ENCODE measurements at places on chromosomes 5 and 9.

- DNase-seq: no peak
These were observed 547.0 kb downstream of the PDE4D start for GRCh38 chr5:59346514-59346913.

DNA sequence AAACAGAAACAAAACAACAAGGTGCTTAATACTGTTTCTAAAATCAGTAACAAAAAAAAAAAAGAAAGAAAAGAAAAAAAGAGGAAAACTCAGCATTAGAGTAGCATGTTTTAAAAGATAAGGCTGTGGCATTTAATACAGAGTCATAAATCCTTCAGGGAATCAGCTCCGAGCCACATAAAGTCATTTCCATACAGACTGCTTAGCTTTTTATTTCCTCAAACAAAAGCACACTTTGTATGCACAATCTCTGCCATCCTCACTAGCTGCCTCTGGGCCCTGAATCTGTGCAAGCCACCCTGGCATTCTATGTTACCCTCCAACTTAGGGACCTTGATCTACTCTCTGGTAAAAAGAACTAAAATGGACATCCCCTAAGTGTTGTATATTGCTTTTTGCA, 87.6 kb downstream of the SEMA6A start:
- DNase-seq: no peak

DNA sequence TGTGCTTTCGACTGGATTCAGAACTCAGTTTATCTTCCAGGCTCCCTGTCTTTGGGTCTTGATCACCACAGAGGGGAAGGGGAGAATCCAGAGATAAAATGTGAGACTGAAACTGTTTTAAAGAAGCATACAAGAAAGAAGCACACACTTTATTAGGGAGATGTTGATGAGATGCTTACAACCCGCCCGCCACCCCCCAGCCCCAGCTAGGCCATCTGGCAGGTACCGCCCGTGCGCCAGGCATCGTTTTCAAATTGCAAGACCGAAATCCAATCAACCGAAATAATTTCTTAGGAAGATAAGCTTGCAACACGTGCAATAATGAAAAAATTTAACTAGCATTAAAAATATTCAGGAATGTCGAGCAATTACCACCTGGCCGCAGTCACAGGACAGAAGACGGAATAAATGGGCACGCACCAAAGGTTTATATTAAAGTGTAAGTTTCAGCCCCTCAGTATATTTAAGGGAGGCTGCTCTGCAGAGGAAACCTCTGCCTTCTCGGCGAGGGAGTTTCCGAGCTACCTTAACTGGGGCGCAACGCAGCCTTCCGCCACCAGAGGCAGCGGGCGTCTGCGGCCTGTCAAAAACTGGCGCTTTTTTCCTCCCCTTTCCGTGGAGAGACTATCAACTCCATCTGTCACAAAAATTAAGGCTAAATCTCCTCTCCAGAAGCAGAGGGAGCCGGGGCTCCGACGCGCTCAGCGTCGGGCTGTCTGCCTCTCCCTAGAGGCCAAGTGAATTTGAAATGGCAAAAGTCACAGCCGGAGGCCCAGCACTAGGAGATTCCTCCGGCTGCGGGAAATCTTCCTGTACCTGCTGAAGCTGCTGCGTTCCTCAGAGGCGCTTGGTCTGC, 996 bp upstream of the GAS1 start:
- peak; percentile 40 for DNase-seq

DNA sequence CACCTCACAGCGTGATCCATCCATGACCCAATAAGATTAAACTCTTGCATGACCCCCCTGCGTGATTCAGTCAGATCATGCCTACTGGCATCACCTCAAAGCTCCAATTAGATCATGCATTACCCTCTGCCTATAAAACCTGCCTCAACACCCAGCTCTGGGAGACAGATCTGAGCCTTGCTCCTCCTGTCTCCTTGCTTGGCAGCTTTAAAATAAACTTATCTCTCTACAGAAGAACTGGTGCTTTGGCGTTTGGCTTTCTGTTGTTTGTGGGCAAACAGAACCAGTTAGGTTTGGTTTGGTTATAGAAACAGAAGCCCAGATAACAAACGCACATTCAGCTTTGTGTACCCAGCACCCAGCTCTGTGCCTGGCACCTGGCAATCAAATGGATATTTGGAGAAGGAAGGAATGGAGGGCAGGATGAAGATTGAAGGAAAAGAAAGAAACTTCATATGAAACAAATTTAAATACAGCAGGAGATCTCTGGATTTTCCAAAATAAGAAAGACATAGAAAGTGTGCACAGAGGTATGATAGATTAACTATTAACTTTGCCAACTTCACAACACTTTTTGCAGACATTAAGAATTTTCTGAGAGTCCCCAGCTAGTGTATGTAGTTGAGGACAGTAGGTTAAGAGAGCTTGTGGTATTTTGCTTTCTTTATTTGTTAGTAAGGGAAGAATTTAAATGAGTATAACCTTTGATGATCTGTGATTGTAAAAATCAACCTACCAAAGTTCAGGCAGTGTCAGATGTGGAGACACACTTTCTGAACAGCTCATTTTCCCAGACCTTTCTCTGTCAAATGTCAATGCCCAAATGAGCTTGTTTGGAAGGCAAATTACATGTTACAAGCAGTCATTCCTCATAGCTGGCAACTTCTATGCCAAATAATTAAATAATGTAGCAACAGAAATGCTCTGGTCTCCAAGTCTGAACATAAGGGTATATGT, 102.1 kb upstream of the ASTN2 start:
- no peak for DNase-seq

DNA sequence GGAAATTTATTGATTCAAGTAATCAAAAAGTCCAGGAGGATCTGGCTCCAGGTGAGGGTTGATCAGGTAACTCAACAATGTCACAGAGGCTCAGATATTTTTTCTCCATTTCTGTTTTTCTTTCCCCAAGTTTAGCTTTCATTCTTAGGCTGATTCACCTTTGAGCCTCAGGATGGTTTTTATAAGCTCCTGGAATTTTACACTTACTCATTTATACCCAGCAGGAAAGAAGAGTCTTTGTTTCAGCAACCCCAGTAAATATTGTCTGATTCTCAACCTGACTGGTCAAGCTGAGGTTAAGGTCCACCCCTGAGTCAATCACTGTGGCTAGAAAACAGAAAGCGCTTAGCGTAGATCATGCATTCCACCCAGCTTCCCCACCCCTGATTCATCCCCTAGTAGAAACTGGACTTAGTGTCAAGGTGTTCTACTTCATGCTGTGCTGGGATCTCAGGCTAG, 500.6 kb downstream of the KIF4B start:
- DNase-seq: no peak

GRCh38 chr5:141192110-141192725, at the start of gene PCDHB10:
Gene PCDHB10 (plus strand): TSS chr5:141192353. CDS start chr5:141192553, 200 bp downstream.
- DNase-seq: no peak

DNA sequence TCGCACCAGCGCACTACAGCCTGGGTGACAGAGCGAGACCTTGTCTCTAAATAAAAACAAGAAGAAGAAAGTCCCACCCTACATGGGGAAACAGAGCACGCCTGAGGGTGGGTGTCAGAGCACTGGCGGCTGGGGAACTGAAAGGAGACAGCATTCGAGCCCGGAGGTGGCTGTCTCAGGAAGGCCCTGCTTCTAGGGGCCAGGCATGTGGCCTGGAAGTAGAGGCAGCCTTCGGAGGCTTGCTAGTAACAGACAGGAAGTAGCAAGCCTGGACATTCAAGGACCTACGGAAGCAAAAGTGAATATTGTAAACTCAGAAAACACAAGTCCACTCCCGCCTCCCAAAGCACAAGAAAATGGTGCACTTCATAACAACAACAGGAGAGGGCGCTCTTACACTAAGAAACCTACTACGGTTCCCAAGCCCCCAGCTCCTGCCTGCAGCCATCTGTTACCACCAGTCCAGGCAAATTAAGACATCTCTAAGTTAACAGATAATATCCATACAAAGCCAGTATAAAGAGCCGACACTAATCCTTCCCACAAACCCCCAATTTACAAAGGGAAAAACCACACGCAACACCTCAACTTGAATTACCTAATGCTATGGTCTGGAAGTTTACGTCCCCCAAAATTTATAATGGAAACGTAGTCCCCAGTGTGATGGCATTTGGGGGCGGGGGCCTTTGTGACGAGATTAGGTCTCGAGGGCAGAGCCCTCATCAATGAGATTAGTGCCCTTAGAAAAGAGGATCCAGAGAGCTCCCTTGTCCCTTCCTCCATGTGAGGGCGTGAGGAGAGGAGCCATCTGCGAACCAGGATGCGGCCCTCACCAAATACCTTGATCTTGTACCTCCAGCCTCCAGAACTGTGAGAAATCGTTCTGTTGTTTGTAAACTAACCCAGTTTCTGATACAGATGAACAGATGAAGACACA, 7.7 kb downstream of the RASGEF1C start:
- DNase-seq: no peak

DNA sequence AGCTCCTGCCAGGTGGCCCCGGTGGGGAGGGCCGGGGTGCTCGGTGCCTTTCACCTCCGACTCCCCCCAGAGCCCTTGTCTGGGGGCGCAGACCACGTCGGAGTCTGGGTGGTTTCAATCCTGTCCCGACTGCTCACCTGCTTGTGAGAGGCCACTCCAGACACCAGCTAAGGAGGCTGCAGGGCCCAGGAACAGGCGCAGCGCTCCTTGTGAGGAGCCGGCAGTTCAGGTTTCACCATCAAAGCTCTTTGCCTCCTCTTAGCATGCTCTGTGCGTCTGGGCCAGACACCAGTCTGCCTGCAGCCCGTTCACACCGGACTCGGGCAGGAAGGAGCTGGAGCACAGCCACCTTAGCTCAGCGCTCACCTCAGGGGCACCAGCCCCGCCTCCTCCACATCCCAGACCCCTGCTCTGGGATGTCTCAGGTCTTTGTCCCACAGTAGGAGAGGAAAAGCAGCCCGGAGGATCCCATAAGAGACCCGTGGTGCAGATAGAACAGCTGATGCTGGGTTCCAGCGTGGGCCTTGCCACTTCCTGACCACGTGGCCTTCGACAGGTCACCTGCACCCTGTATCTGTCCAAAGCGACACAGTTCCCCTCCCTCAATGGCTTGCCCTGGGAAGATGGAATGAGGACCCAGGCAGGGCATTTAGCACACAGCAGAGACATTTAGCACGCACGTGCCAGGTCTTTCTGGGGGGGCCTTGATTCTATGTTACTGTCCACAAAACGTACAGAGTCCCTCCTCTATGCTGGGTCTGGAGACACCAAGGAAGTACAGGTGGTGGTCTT, 106.2 kb upstream of the LMX1B start:
- DNase-seq: no peak

DNA sequence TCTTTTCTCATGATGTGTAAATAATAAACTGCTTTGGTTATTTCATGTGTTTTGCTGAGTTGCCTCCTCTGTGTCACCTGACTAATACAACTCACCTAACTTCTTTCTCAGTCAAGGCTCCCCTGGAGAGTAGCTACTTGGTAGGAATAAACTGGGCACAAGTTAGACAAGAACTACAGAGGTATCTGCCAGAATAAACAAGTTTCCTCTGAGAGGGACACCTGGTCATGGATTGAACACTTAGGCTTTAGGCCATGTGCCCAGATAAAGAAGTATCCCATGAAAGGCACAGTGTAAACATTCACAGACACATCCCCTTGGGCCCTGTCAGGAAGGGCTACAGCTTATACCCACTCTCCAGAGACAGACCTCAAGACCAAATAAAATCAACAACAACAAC, 532.5 kb downstream of the KIF4B start:
- no peak for DNase-seq

Data from KG1 (cell line).